ENCODE measurements at places on chromosomes 5 and 9.
A peak's percentile ranks its signal among the peaks of the same experiment; 100 is the strongest.

- no peak for DNase-seq
These were observed 2.4 kb upstream of the CATSPER3 start for GRCh38 chr5:134965271-134965825.

GRCh38 chr9:135756576-135756975 is 54.6 kb downstream of the KCNT1 start:
- DNase-seq, result no peak

DNA sequence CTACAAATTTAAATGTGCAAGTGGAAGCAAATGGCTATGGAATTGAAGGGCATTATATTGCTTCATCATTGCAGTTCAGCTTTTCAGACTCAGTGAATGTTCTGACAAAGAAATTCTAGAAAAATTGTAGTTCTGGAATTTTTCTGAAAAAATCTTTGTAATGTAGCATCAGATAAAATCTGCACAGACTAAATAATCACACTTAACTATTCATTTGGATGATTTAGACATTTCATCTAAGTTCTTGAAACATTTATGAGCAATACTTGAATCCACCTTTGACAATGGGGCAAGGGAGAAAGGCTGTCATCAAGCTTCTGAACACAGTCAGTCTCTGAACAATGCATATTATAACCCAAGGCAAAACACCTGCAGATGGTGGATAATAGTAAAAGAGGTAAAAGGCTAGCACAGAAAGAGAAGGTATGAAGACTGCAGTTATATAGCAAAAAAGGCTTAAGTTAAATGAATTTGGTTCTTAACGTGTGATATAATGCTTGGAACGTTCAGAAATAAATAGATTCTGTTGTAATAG is 1352.0 kb upstream of the NUDT12 start:
- no peak for DNase-seq

DNA sequence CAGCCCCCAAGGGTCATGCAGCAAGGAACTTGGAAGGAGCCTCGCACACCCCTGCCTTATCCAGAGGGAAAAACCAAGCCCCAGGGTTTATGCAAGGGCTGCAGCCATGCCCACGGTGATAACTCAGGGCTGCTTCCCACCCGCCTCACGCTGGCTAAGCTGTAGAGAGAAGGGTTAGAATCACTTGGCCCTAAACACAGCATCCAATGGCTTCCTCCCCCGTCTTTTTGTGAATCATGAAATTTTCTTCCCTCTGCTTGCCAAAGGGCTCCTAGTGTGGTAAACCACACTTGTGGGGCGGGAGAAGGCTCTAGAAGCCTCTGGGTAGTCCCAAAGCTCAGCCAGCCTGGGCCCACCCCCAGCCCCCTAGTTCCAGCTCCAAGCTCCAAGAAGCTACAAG is 55.9 kb upstream of the ORM1 start:
- DNase-seq, result no peak

- DNase-seq, result no peak
These were observed 812 bp downstream of the SREK1 start for GRCh38 chr5:66144834-66145390.

DNA sequence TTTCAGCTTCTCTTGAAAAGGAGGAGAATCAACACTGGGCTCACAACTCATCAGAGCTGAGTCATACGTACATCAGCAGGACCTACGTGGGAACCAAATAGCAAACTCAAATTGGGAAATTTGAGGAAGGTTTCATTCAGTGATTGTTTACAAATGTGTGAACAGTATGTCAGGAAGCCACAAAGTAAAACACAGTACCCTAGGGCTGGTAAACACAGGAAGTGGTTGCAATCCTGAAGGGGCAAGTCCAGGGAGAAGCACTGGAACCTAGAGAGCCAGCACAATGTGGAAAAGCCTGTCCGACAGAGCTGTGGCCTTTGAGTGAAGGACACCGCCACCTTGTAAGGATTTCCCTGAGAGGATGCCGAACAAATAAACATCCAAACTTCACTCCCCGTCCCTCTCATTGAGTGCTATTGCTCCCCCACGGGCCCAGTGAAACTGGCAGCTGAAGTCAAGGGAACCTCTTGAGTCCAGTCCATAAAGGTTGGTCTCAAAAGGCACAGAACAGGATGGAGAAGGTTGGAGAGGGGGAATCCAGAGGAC is 26.7 kb upstream of the RICTOR start:
- no peak for DNase-seq

DNA sequence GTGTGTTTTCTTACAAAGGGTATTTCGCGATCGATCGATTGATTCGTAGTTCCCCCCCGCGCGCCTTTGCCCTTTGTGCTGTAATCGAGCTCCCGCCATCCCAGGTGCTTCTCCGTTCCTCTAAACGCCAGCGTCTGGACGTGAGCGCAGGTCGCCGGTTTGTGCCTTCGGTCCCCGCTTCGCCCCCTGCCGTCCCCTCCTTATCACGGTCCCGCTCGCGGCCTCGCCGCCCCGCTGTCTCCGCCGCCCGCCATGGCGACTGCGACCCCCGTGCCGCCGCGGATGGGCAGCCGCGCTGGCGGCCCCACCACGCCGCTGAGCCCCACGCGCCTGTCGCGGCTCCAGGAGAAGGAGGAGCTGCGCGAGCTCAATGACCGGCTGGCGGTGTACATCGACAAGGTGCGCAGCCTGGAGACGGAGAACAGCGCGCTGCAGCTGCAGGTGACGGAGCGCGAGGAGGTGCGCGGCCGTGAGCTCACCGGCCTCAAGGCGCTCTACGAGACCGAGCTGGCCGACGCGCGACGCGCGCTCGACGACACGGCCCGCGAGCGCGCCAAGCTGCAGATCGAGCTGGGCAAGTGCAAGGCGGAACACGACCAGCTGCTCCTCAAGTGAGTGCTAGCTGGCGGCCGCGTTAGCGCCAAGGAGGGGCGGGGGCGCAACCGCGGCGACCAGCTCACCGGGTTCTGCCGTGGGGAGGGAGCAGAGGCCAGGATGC is 480 bp downstream of the LMNB1 start:
- DNase-seq, result peak; percentile 37

GRCh38 chr9:124255222-124255621 is 2.5 kb upstream of the NEK6 start:
- DNase-seq, result no peak

- no peak for DNase-seq
These were observed 186.9 kb upstream of the CD180 start for GRCh38 chr5:67383451-67383850.

DNA sequence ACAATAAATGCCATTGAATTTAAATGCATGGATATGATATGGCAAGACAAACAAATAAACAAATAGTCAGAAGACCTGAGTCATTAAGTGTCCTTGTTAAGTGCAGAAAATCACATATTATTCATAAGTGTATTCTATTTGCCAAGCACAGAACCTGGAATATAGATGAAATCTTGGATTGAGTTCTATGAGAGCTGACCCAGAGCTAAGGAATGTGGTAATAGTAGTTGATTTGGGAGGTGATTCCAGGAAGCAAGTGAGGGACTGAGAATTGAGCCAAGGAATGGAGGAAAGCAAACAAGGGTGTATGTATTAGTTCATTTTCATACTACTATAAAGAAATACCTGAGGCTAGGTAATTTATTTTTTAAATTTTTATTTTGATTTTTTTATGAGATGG is 208.9 kb downstream of the TRIM32 start:
- DNase-seq, result no peak
